Activated naive CD8-positive, alpha-beta T cell treated with anti-CD3 and anti-CD28 coated beads, Interleukin-2, amount 10 ng/mL, durations not matched to agents 7 days and 5 days (primary cell): ENCODE measurements at places on chromosomes 5 and 9. TPM values are rescaled to one million over a fixed set of nuclear protein-coding genes. Genes with fewer than 3 reads are reported as not detected.

The BTNL9 gene
- not detected for total RNA-seq

GRCh38 chr5:152514827-152515397, 109.8 kb upstream of the NMUR2 start:
- DNase-seq, result no peak

The CDC25C gene
- 11.9 TPM for total RNA-seq

DNA sequence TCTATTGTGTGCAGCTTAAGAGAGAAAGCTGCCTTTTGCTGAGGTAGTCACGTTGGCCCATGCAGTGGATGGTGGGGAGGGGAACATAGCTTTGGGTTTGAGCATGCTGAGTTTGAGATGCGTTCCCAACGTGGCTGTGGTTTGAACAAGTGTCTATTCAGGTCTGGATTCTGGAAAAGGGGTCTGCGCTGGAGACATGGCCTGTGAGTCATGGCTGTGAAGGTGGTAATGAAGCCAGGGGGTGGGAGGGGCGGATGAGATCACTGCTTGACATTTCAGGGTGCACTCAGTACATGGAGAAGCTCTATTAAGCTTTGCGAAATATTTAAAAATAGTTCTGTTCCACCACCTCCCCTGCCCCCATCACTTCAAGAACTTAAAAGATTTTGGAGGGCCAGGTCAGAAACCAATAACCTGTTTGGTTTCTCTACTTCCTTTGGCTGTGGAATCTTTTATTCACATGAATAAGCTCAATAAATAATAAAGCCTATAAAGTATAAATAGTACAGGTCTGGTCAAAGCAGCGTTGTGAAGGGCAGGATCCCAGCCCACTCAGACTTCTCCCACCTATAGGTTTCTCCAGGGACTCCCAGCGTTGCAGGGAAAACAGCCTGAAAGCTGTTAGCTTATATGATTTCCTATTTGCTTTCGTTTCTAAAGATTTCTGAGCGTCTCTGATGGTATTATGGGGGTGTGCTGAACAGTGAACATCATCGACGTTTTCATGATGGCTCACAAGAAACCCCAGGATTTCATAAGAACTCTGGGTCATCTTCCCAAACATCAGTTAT, 189.9 kb downstream of the NSG2 start:
- DNase-seq, result no peak

The TLR4 gene
- total RNA-seq, result 0.72 TPM

DNA sequence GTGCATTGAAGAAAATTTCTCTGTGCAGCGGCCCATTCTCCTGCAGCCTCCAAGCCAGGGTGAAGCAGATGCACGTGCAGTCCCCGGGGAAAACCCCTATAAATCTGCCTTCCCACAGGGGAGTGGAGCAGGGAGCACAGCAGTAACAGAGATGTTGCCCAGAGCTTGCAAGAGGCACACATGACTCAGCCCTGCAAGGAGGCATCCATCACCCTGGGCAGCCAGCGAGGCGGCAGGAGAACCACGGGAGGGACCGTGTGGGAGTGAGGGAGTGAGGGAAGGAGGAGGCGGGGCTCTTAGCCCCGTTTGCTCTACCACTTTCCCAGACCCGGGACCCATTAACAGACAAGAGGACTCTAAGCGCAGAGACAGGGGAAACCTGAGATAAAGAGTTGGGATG, 96.2 kb upstream of the ARAP3 start:
- no peak for DNase-seq

- no peak for DNase-seq
Measured at GRCh38 chr9:125651576-125652232, 55.3 kb downstream of the MAPKAP1 start.

The CDH6 gene
- total RNA-seq, result not detected

DNA sequence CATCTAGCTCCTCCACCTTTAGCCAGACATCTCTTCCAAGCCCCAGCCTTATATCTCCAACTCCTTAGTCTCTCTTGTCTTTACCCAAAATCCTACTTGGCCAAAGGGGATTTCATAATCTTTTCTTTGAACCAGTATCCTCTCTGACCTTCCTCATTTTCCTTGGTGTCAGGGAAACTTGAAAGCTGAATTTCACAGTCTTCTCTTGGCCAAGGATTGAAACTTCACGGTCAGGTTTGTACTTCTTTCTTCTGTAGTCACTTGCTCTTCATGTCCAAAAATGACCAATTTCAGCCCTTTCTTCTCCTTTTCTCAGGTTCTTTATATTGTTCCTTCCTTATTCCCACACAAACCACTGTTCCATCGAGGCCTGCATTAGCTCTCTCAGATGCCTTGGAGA, 473.7 kb upstream of the KLF4 start:
- DNase-seq, result no peak

GRCh38 chr9:99451112-99451606, 229.1 kb downstream of the SEC61B start:
- no peak for DNase-seq

GRCh38 chr5:113161806-113162205, 185.2 kb downstream of the DCP2 start:
- DNase-seq, result no peak

GRCh38 chr9:135016037-135016640, 71.3 kb upstream of the OLFM1 start:
- no peak for DNase-seq

DNA sequence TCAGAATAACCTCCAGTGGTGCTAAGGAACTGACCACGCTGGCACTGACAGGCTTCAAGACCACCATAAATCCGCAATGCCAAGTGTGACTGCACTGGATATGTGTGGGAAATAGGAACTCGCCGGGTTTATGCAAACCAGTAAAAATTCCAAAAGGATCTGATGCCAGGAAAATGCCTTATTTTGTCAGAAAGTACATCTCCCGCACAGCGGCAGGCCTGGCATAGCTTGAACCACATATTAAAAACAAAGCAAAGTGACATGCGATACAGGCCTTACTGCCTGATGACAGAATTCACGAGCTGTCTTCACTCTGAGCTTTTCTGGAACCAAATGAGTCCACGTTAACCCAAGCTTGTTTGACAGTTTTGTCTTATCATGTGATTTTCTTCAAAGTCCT, 139.6 kb downstream of the GLIS3 start:
- no peak for DNase-seq

- DNase-seq, result no peak
Measured at GRCh38 chr9:127095411-127095810, 27.0 kb downstream of the ANGPTL2 start.

GRCh38 chr5:44321144-44321725, 68.0 kb downstream of the FGF10 start:
- no peak for DNase-seq

The GRM6 gene
- not detected for total RNA-seq

DNA sequence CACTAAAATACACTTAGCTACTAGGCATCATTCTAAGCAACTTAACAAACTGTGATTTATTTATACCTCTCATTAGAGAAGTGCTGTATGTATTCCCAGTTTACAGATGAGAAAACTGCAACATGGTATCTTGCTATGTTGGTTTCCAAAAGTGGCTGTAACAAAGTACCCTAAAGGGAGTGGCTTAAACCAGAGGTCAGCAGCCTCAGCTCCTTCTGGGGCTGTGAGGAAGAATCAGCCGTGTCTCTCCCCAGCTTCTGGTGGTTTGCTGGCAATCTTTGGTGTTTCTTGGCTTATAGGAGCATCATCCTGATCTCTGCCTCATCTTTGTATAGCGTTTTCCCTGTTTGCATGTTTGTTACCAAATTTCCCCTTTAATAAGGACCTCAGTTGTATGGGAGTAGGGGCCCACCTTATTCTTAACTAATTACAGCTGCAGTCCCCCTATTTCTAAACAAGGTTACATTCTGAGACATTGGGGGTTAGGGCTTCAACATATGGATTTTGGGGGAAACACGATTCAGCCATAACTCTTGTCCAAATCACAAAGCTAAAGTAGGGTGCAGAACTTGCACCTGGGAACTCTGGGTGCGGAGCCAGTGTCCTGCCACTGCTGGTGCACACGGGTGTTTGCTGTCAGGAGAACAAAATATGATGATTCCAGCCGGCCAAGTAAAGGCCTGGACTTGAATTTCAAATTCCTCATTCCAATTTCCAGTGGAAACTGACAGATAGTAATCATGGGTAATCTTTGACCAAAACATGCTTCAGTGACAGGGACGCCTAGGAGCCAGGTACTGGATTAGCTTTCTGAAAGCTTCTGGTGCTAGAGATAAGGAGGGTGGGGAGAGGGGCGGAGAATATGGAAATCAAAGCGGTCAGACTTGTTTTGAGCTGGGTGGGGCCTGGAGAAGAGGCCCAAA, 43.3 kb downstream of the RAI14 start:
- DNase-seq, result no peak
